Hippocampal formation (tissue), 2 donors: ENCODE measurements at places on chromosomes 5 and 9.

DNA sequence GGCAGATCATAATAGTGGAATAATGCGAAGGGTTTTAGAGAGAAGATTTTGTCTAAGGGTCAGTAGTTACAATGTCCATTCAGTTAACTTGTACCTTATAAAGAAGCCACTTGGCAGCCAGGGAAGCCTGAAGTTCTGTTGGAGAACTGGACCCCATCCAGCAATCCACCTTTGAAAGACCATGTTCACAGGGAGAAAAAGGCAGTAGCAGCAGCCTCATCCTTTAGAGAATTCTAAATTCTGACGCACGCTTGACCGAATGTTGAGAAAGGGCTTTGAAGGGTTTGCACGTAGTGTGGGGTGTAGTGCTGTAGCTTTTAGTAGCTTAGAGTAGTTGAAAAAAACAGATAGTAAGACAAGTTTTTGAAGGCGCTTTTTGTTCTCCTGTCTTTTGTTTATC lies 42.8 kb downstream of the MCCC2 start:
- DNase-seq = no peak

DNA sequence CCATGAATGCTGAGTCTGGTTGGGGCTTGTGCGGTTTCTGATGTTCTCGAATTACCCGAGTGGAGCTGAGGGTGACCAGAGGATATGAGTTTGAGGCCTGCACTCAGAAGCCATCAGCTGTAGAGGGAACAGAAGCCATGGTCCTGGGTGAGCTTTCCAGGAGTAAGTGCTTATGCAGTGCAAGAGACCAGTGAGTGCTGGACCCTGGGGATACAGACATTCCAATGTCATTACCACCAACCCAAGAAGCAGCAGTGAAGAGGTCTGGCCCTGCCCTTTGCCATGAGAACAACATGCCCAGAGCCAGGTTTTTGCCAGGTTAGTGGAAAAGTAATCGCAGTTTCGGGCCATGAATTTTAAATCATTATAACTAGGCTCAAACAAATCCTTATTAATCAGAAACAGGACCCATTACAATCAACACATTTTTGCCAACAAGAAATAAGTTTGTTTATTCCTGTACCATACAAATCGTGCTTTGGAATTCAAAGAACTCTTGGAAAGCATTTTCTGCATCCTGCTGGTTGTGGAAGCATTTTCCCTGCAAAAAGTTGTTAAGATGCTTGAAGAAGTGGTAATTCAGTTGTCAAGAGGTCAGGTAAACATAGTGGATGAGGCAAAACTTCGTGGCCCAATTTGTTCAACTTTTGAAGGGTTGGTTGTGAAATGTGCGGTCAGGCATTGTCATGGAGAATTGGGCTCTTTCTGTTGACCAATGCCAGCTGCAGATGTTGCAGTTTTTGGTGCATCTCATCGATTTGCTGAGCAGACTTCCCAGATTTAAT lies 154.6 kb downstream of the SYK start:
- no peak for DNase-seq

GRCh38 chr9:106482733-106483132 lies 380.2 kb upstream of the ZNF462 start:
- no peak for DNase-seq

DNA sequence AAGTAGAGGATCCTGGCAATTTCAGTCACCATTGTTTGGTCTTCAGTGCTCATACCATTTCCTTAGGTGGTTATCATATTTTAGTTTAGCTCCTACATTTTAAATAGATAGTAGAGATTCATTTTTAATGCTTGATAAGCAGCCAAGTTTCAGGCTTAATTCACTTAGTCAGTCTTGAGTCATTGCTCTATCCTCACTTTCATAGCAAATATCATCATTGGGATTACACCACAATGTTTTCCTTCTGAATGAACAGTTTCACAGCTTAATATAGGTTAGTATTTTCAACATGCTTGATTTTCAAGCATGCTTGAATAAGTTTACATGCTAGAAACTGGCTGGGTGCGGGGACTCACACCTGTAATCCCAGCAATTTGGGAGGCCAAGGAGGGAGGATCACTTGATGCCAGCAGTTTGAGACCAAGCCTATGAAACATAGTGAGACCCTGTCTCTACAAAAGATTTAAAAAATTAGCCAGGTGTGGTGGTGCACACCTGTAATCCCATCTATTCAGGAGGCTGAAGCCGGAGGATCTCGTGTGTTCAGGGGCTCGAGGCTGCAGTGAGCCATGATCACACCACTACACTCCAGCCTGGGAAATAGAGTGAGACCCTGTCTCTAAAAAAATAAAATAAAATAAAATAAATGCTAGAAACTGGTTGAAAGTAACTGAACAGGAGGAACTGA lies 339.9 kb downstream of the ADGRV1 start:
- DNase-seq = no peak

DNA sequence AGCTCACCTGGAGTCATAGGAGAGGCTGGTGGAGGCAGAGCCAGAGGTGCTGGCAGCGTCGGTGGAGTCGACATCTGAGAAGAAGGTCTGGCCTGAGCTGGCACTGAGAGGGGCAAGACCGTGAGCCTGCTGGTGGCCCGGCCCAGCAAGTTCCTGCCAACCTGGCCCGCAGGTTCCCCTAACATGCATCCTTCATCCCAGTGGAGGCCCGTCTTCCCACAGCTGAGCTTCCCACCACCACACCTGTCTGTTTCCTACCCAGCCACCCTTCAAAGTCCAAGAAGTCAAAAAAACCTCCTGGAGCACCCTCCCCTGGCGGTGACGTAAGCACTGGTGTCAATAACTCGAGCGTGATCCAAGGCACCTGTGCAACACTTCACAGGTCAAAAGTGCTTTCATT lies 16.9 kb downstream of the PHF19 start:
- no peak for DNase-seq

GRCh38 chr9:124769549-124770358 lies 1.4 kb downstream of the NR6A1 start:
- DNase-seq = no peak

- DNase-seq = no peak
Observed at GRCh38 chr5:124000538-124000937, 488.6 kb downstream of the CSNK1G3 start.

DNA sequence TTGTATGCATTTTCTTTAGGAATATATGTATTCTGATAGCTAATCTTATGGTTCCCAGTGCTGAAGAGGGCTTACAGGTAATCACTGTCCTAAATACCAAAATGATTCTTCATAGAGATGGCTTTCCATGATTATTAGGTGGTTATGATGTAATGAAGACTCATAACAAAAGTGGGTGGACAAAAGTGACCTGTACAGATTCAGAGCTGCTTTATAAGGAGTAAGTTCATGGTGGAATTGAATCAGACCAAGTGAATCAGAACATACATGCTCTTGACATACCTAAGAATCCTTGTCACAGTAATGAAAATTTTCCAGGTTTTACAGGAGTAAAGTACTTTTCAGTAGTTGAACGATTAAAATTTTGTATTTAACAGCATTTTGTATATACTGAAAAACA lies 105.6 kb downstream of the NIPBL start:
- no peak for DNase-seq

GRCh38 chr5:78612227-78613150 lies 36.1 kb downstream of the LHFPL2 start:
- no peak for DNase-seq

DNA sequence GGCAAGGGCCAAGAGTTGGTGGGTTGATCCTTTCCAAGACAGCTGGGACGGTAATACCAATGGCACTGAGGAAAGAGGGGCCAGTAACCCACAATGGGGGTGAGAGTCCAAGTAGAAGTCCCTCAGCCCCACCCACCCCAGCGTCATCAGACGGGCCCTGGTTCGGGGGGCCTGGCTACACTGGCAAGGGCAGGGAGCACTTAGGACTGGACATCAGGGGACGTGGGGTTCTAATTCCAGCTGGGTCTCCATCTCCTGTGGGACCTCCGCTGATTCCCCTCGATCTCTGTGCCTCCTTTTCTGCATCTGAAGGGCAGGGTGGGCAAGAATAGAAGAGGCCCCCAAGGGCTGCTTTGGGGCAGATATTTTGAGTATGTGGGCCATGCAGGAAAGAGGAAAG lies 53.5 kb upstream of the FCN1 start:
- DNase-seq = no peak

- DNase-seq = no peak
Observed at GRCh38 chr9:99347568-99347967, 125.5 kb downstream of the SEC61B start.

DNA sequence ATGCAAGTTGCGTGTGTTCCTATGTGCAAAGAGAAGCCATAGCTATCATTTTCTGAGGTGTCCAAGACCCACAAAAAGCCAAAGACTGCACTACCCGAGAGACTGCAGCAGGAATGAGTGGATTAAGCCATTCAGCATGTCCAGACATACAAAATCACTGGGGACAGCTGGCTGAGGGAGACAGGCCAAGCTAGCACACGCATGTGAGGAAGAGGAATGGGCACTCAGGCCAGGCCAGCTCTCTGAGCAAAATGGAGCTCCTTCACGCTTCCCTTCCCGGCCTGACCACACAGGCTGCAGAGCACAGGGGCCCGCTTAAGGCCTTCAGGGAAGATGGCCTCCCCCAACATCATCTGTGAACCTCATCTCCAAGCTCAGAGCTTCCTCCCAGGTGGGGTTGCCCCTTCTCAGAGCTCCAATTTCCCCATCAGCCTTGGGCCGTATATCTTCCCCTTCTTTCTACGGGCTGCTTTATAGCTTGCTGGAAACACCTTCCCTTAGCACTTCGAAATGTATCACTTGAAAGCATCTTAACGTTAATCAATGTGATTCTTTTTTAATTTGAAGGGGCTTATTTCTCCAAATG lies 8.4 kb downstream of the DCANP1 start:
- DNase-seq = no peak
